Aorta (tissue), 5 donors: ENCODE measurements at places on chromosomes 7 and 10.

- DNase-seq, result peak; percentile 57
These were observed 131.3 kb downstream of the LHPP start for GRCh38 chr10:124592736-124593430.

- DNase-seq, result no peak
These were observed 11.7 kb downstream of the UCN3 start for GRCh38 chr10:5376450-5376849.

DNA sequence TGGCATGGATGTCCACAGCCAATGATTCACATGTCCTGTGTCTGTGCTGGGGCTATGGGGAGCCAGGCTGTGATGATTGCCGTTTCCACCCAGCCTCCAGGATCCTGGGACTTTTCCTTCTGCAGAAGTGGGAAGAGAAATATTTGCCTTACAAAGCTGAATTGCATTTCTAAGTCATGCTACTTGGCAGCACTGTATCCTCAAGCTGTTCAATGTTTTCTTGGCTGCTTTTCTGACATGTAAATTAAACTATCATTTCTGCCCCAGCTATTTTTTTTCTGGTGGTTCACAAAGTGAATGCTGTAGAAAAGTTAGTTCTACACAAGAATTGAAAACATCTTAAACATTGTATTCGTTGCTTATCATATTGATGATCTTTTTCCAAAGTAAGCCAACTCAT lies 51.9 kb upstream of the TCERG1L start:
- no peak for DNase-seq

- no peak for DNase-seq
These were observed 481 bp downstream of the SFTPA2 start for GRCh38 chr10:79559726-79560125.
